ENCODE measurements at places on chromosomes 11 and 22. TPM values are rescaled to one million over a fixed set of nuclear protein-coding genes. Genes with fewer than 3 reads are reported as not detected.
A peak's percentile ranks its signal among the peaks of the same experiment; 100 is the strongest.

GRCh38 chr11:131402040-131402439 is 31.6 kb downstream of the NTM start:
- no peaks in the 10 kb centered on the region for H3K27me3 ChIP-seq
- H3K4me1 ChIP-seq: no peaks in the 10 kb centered on the region
- no peak for DNase-seq
- H3K27ac ChIP-seq: no peak overlapping the region

- peaks cover 8% of the 10 kb centered on the region for H3K27me3 ChIP-seq
- no peak overlapping the region for H3K4me3 ChIP-seq
- no peak for DNase-seq
- no peak overlapping the region for H3K27ac ChIP-seq
- H3K4me1 ChIP-seq: no peaks in the 10 kb centered on the region
Observed at GRCh38 chr11:62958547-62959421, 26.0 kb downstream of the SLC22A6 start.

DNA sequence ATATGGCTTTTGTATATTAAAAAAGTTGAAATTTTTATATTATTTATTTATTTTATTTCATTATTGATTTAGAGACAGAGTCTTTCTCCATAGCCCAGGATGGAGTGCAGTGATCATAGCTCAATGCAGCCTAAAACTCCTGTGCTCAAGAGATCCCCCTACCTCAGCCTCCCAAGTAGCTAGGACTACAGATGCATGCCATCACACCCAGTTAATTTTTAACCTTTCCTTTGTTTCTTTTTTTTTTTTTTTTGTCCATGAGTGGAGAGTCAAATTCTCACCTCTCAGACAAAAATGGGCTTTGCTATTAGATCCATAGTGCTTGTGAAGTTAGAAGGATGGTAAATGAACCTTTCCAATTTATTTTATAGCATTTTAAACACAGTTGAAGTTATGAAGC is 182.5 kb downstream of the SOX6 start:
- no peak for DNase-seq
- no peaks in the 10 kb centered on the region for H3K27me3 ChIP-seq
- no peak overlapping the region for H3K4me3 ChIP-seq
- H3K4me1 ChIP-seq: no peaks in the 10 kb centered on the region
- no peak overlapping the region for H3K27ac ChIP-seq

DNA sequence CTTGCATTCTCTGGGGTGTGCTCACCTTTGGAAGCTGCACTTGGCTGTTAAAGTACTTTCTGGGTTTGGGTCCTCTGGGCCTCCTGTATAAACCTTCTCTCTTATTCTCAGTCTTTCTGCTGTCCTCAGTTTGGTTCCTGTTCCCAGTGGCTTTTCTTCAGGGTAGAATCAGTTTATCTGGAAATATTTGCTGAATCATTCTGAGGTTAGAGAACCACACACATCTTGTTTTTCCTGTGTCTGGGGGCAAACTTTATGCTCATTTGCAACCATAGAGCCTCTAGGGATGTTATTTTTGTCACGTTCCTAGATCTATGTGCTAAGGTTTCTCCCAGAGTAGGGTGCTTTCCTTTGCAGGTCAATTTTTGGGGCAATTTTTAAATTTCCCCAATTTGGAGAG is 224.3 kb upstream of the C11orf87 start:
- no peaks in the 10 kb centered on the region for H3K36me3 ChIP-seq
- H3K27ac ChIP-seq: no peak overlapping the region
- H3K27me3 ChIP-seq: no peaks in the 10 kb centered on the region
- no peak overlapping the region for H3K4me3 ChIP-seq
- DNase-seq: no peak
- H3K4me1 ChIP-seq: no peaks in the 10 kb centered on the region

PRAME gene
- 0.41 TPM for total RNA-seq

DNA sequence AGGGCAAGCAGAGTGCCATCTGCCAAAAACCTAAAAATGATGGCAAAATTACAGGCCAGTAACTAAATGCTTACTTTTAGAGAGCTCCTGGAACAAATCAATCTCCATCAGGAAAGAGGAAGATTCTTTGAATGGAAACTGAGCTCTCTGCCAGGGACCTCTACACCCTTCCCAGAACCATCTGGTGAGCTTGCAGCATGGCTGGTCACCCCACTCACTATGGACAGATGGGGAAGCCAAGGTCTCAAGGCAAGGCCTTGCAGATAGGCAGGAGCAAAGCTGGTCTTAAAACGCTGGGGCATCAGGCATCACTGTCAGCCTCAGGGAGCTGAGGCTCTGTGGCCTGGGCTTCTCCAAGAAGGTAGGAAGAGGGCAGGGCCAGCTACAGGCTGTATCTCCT is 36.2 kb downstream of the SERGEF start:
- no peak overlapping the region for H3K4me3 ChIP-seq
- H3K36me3 ChIP-seq: peaks cover 6% of the 10 kb centered on the region
- no peaks in the 10 kb centered on the region for H3K27me3 ChIP-seq
- H3K27ac ChIP-seq: no peak overlapping the region
- DNase-seq: no peak

GRCh38 chr22:23053051-23053707 is 17.1 kb upstream of the GNAZ start:
- peaks cover 3% of the 10 kb centered on the region for H3K36me3 ChIP-seq
- H3K4me3 ChIP-seq: no peak overlapping the region
- no peak overlapping the region for H3K27ac ChIP-seq
- peaks cover 4% of the 10 kb centered on the region for H3K4me1 ChIP-seq
- DNase-seq: no peak

DNA sequence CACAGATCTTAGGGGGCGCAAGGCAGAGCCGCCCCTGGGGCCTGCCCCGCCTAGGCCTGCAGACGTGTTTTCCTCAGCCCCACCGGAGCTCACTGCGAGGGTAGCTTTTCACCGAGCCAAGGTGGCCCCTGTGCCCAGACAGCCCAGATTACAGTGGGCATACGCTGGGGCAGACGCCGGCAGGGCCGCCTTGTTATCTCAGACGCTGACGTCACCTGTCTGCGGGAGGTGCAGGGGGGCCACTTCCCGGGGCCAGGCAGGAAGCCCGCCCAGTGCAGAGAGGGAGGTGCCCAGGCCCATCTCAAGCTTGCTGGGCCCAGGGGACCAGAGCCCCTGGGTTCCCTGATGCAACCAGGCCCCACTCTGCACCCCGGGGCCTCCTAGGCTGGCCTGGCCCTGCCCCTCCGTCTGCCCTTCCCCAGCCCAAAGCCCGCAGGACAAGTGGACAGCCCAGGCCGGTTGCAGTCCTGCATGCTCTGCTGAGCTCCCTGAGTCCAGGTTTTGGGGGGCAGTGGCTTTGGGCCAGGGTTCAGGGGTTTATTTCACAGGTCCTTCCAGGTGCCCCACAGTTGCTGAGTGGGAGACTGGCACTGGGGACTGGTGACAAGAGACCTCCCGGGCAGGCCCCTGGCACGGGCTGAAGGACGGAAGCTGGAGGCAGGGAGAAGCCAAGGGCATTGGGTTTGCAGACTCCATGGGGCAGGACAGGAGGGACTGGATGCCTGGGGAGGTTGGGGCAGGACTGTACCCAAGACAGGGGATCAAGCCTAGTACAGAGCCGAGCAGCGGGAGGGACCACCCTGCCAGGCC is 38.6 kb downstream of the IGF2 start:
- H3K4me3 ChIP-seq: no peak overlapping the region
- DNase-seq: no peak
- H3K27me3 ChIP-seq: peaks cover 10% of the 10 kb centered on the region
- H3K36me3 ChIP-seq: no peaks in the 10 kb centered on the region
- no peaks in the 10 kb centered on the region for H3K4me1 ChIP-seq
- no peak overlapping the region for H3K27ac ChIP-seq

GRCh38 chr11:12556155-12556554 is 118.1 kb upstream of the TEAD1 start:
- H3K27me3 ChIP-seq: peaks cover 12% of the 10 kb centered on the region
- no peaks in the 10 kb centered on the region for H3K36me3 ChIP-seq
- no peaks in the 10 kb centered on the region for H3K4me1 ChIP-seq
- no peak for DNase-seq
- H3K27ac ChIP-seq: no peak overlapping the region
- H3K4me3 ChIP-seq: no peak overlapping the region

GRCh38 chr11:46369458-46370152 is 11.9 kb upstream of the MDK start:
- peak; percentile 62 for DNase-seq
- peaks cover 3% of the 10 kb centered on the region for H3K36me3 ChIP-seq
- H3K4me3 ChIP-seq: no peak overlapping the region
- H3K27me3 ChIP-seq: no peaks in the 10 kb centered on the region
- H3K4me1 ChIP-seq: peaks cover 24% of the 10 kb centered on the region

DNA sequence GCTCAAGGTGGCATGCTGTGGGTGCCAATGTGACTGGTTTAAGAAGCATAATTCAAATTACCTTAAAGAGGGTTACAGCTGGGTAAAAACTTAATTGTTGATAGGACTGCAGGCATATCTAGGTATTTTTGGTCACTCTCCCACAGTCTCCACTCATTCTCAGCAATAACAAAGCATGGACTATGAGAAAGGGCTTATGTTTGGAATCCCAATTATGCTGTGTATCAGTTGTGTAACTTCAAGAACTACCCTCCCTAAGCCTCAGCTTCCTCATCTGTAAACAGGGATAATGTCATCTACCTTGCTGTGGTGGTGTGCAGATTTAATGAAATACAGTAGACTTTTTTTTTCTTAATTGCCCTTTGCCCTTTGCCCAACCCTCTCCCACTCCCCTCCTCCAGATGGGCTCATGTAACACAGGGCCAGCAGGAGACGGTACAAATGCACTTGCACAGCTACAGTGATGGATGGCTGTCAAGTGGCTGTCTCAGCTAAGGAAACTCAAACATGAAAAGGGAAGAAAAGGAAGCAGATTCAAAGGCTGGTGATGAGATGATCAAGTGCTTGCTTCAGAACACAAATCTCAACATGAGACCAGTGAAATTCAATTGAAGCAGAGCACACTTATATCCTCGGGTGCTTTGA is 37.6 kb downstream of the MAP6 start:
- H3K4me3 ChIP-seq: no peak overlapping the region
- no peak for DNase-seq
- H3K4me1 ChIP-seq: no peaks in the 10 kb centered on the region
- no peak overlapping the region for H3K27ac ChIP-seq

OR4A16 gene
- not detected for total RNA-seq

PATE4 gene
- not detected for total RNA-seq

CRYBB3 gene
- 0.30 TPM for total RNA-seq

DNA sequence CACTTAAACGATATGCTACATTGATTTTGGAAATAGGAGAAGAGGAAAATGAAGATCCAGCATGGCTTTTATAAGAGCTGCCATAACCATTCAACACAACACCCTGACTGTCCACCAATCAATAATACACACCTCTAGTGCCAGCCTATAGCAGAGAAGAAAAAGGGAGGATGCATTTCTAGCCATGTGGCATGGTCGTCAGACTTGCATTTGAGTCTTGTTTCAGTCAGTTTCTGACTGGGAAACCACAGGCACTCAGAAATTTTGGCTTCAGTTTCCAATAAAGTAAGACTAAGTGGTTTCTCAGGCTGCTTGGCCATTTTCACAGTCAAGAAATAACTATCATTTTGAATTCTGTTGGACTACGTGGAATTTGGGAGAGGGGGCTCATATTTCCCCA is 523.5 kb upstream of the LRRC4C start:
- H3K36me3 ChIP-seq: peaks cover 2% of the 10 kb centered on the region
- no peak overlapping the region for H3K27ac ChIP-seq
- no peaks in the 10 kb centered on the region for H3K27me3 ChIP-seq
- no peak overlapping the region for H3K4me3 ChIP-seq

DNA sequence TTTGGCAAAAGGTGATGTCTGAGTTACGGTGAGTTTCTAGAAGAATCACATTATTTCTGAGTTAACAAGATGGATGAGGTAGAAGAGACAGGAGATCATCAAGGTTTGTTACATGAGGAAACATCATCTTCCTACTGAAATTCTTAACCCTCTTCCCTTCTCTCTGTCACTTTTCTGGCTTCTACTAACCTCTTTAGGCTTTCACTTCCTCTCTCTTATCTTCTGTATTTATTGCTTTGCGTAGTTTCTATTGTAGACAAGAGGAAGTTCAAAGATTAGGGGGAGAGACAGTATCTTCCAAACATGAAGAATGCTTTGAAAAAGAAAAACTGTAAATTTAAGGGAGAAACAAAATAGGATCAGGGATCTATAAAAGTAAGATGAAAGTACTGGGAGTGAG is 75.4 kb downstream of the TRPC6 start:
- no peaks in the 10 kb centered on the region for H3K36me3 ChIP-seq
- DNase-seq: no peak
- no peaks in the 10 kb centered on the region for H3K27me3 ChIP-seq
- no peaks in the 10 kb centered on the region for H3K4me1 ChIP-seq

C1QTNF5 gene
- not detected for total RNA-seq

RFPL3 gene
- total RNA-seq: not detected

SOX6 gene
- not detected for total RNA-seq

DNA sequence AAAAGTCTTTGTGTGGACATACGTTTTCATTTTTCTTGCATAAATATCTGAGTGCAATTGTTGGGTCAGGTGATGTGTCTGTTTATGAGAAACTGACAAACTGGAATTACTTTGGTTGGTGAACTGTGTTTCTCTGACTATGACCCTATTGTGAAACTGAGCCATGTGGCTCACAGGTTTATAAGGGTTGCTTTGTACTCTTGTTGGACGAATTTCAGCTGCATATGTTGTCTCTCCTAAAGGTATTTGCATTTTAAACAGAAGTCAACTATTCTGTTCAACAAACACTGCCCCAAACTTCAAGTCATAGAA is 34.4 kb upstream of the RASD2 start:
- no peaks in the 10 kb centered on the region for H3K36me3 ChIP-seq
- no peak overlapping the region for H3K4me3 ChIP-seq
- DNase-seq: no peak
- H3K4me1 ChIP-seq: no peaks in the 10 kb centered on the region
- peaks cover 20% of the 10 kb centered on the region for H3K27me3 ChIP-seq

TRIM6 gene
- 1.6 TPM for total RNA-seq

DNA sequence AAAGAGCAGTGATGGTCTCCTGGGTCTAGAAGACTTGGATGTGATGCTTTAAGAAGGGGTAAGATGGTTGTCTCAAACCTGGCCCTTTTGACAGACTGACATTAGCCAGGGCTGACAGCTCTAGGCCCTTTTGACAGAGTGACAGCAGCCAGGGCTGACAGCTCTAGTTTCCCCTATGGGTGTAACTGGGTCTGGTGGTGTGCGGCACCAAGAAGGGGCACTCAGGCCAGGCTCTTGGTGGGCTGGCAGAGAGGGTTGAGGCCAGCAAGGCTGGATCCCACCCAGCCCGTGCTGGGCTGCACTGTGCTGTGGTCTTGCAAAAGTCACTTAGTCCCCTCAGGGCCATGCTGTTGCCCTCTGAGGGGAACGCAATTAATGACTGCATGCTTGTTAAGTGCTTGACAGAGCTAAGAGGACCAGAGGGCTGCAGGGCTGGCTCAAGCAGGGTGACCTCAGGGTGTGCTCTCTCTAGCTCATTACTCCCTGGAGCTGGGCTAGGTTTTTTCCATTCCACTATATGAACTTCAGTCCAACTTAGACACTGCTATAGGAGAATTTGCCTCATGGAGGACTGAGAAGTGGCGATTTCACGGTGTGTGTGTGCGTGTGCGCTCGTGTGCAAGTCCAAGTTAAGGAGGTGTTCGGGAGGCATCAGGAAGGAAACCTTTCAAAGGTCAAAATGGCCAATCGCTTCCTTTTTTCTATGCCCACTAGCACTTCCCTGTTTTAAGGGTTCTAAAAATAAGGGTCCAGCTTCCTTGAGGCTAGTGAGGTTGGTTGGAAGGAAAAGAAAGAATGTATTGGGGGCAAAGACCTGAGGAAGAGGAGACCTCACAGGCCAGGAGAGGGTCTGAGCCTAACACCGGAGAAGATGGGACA is 4.4 kb downstream of the UBASH3B start:
- no peak overlapping the region for H3K4me3 ChIP-seq
- H3K36me3 ChIP-seq: no peaks in the 10 kb centered on the region
- peaks cover 4% of the 10 kb centered on the region for H3K27me3 ChIP-seq
- H3K4me1 ChIP-seq: peaks cover 35% of the 10 kb centered on the region
- no peak overlapping the region for H3K27ac ChIP-seq
- no peak for DNase-seq

All from activated T-cell treated with anti-CD3 and anti-CD28 coated beads, Interleukin-2, amount 50 U/mL, for 72 hours (primary cell).